ENCODE measurements at places on chromosomes 4 and X. TPM values are rescaled to one million over a fixed set of nuclear protein-coding genes. Genes with fewer than 3 reads are reported as not detected.

DNA sequence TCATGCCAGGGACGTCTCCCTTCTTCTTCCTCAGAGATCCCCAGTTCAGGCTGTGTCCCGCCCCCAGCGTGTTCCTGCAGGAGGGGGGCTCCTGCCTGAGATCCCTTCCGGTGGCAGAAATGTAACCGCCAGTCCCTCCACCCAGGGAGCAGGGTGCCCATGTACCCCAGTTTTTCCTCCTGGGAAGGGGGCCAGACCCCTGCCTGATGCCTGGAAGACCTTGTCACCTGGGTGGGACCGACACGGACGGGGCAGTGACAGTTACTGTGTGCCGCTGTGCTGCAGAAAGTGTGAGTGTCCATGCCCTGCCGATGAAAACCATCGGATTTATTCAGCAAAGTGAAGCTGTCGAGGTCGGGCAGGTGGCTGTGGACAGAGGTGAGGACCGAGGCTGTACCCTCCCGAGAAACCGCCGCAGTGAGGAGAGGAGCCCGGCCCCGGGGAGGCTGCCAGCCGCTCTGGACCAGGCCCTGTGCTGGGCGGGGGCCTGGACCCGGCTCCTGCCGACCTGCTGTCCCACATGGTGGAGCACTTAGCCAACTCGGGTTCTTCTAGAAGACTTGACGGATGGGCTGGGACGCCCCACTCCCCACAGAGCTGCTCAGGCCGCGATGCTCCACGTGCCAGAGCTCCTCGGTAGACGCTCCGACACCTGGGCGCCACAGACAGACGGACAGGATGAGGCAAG, 36.7 kb upstream of the HMX1 start:
- no peaks in the 10 kb centered on the region for H3K36me3 ChIP-seq
- no peak overlapping the region for H3K4me3 ChIP-seq
- DNase-seq = no peak
- no peaks in the 10 kb centered on the region for H3K4me1 ChIP-seq
- peaks cover 3% of the 10 kb centered on the region for H3K27me3 ChIP-seq
- no peak overlapping the region for H3K27ac ChIP-seq

DNA sequence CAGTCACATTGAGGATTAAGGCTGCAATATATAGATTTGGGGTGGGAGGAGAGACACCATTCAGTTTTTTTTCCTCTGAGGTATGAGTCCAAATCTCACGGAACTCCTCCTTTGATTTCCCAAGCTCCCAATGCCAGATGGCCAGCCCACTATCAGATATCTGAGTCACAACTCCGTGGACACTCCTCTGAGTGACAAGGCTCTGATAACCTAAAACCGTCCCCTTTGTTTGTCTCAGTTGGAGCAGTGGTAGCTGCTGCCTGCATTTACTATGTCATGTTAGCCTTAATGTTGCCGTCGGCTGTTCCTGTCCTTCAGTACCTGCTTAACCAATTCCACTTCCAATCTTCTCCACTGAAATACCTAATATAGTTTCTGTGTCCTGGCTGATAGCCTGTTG, 107.3 kb downstream of the DTHD1 start:
- DNase-seq = no peak
- no peaks in the 10 kb centered on the region for H3K4me1 ChIP-seq
- no peaks in the 10 kb centered on the region for H3K36me3 ChIP-seq

- DNase-seq = no peak
- H3K4me3 ChIP-seq = no peak overlapping the region
- H3K4me1 ChIP-seq = no peaks in the 10 kb centered on the region
- peaks cover 5% of the 10 kb centered on the region for H3K27me3 ChIP-seq
- H3K27ac ChIP-seq = no peak overlapping the region
Observed at GRCh38 chrX:20445109-20445508, 178.4 kb upstream of the RPS6KA3 start.

DNA sequence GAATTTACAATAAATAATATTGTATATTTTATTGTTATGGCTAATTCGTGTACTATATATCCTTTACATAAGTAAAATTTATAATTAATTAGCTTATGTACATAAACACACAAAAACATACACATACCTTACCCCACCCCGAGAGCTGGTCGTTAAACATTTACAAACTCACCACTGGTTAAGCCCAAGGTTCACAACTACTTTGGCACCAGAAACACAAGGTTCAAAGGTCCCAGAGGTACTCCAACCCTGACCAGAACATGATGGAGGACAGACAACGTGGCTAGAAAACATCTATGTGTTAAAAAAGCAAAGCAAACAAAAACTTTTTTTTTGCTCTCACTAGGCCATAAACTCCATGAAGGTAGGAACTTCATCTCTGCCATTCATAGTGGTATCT, 37.7 kb downstream of the SLC25A5 start:
- H3K4me3 ChIP-seq = no peak overlapping the region
- no peaks in the 10 kb centered on the region for H3K27me3 ChIP-seq
- H3K4me1 ChIP-seq = peaks cover 5% of the 10 kb centered on the region
- no peak overlapping the region for H3K27ac ChIP-seq
- H3K36me3 ChIP-seq = no peaks in the 10 kb centered on the region

RS1 gene
- total RNA-seq = 0.44 TPM
